Mesenteric fat pad (tissue), 1 donor: ENCODE measurements at places on chromosomes 11 and 22. TPM values are rescaled to one million over a fixed set of nuclear protein-coding genes. Genes with fewer than 3 reads are reported as not detected.

LGR4 gene
- total RNA-seq, result 50.6 TPM

CRACR2B gene
- total RNA-seq, result 6.8 TPM

ARFIP2 gene
- total RNA-seq, result 41.5 TPM

SLC5A12 gene
- total RNA-seq, result not detected

KRTAP5-8 gene
- total RNA-seq, result not detected

MUC5B gene
- not detected for total RNA-seq
